ENCODE measurements at places on chromosomes 12 and 14.

- DNase-seq, result no peak
These were observed 309.0 kb downstream of the VRK1 start for GRCh38 chr14:97106166-97106565.

GRCh38 chr12:53965281-53966084, 7.4 kb upstream of the HOXC11 start:
- DNase-seq, result no peak

- DNase-seq, result no peak
These were observed 23.7 kb upstream of the PPP1R13B start for GRCh38 chr14:103870891-103871595.

DNA sequence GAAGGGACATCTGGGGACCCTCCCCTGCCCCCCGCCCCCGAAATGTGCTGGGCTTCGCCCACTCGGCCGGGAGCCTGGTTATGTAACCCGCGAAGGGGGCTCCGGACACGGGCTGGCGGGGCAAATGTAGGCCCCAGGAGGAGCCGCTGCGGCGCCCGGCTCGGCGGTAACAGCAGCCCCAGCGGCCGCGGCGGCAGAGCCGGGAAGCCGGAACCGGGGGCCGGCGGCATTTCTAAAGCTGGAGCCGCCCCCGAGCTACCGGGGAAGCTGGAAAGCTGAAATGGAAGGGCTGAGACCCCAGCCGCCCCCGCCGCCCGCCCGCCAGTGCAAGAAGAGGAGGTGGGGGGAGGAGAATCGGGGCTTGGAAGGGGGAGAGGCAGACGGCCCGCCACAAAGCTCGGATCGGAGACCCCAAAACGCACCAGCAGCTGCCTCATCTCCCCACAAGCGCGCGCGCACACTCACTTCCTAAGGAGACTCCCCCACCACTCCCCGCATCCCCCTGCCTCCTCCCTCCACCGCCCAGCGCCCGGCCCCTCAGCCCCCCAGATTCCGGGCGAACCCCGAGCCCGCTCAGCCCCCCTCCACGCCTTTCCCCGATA, 1.5 kb downstream of the KDM2B start:
- DNase-seq, result peak; percentile 40

- DNase-seq, result peak; percentile 41
These were observed 736 bp upstream of the PHLDA1 start for GRCh38 chr12:76032043-76032981.

DNA sequence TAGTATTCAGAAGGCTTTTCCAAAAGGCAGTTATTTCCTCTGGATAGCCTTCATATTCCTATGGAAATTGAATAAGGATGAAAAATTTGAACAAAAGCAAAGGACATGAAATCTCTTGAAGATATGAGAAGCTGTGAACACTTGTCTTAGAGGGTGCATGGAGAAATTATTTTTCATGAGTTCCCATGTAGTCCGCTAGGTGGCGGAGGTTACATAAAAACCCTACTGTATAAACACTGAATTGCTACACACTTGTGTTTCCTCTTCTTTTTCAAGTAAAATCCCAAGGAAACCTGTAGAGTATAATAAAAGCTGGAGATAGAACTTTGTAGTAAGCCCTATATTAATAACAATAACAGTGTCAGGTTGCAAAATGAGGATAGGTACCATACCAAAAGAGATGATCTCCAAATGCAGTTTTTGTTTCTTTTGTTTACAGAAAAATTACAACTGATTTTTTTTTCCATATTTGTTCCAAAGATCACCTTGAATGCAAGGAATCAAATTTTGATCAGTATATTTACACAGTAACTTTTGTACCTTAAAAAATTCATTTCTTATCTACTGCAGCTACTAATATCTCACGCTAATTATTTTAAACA, 37.8 kb upstream of the OR4E1 start:
- peak; percentile 64 for DNase-seq
